ENCODE measurements at places on chromosomes 7 and 10. TPM values are rescaled to one million over a fixed set of nuclear protein-coding genes. Genes with fewer than 3 reads are reported as not detected.
A peak's percentile ranks its signal among the peaks of the same experiment; 100 is the strongest.

The POM121C gene
- 38.5 TPM for total RNA-seq

The DNAJC9 gene
- 12.4 TPM for total RNA-seq

The ANKIB1 gene
- total RNA-seq, result 50.1 TPM

The RNF133 gene
- 1.2 TPM for total RNA-seq

The IFIT2 gene
- total RNA-seq, result 47.2 TPM

The NRG3 gene
- total RNA-seq, result 2.3 TPM

The MSRB2 gene
- total RNA-seq, result 27.1 TPM

DNA sequence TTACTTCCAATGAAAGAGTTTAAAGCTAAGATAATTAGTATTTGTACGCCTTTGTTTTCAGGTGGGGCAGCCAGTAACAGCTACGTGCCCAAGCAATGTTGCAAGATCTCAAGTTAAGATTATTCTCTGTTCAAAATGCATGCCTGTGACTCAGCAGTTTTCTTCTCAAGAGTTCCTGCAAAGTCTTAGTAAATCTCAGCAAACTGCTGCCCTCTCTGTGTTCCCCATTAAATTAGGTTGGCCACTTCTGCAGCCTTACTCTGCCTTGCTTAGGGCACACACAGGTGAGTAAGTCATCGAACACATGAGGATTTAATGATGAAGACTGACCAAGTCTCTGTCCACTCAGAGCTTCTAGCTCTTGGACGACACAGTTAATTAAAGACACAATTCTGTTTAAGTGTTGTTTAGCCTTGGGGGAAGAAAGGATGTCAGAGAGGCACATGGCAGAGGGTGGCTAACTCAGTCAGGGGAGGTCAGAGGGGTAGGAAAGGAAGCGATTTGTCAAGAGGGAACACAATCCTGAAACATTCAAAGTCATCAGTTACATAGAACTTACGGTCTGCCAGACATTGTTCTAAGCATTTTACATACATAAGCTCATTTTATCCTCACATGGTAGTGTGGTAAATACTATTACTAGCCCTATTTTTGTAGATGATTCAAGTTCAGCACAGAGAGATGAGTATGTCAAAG, 20.2 kb upstream of the SLC35G1 start:
- H3K27ac ChIP-seq, result no peak overlapping the region
- DNase-seq, result no peak
- no peak overlapping the region for H3K4me3 ChIP-seq
- no peaks in the 10 kb centered on the region for H3K36me3 ChIP-seq
- no peaks in the 10 kb centered on the region for H3K4me1 ChIP-seq
- no peaks in the 10 kb centered on the region for H3K27me3 ChIP-seq

- peak; percentile 68 for DNase-seq
- H3K4me3 ChIP-seq, result peak overlapping the region; percentile 76
- H3K27ac ChIP-seq, result peak overlapping the region; percentile 94
- no peaks in the 10 kb centered on the region for H3K36me3 ChIP-seq
- H3K27me3 ChIP-seq, result no peaks in the 10 kb centered on the region
Measured at GRCh38 chr7:79454361-79454960, 994 bp upstream of the MAGI2 start.

DNA sequence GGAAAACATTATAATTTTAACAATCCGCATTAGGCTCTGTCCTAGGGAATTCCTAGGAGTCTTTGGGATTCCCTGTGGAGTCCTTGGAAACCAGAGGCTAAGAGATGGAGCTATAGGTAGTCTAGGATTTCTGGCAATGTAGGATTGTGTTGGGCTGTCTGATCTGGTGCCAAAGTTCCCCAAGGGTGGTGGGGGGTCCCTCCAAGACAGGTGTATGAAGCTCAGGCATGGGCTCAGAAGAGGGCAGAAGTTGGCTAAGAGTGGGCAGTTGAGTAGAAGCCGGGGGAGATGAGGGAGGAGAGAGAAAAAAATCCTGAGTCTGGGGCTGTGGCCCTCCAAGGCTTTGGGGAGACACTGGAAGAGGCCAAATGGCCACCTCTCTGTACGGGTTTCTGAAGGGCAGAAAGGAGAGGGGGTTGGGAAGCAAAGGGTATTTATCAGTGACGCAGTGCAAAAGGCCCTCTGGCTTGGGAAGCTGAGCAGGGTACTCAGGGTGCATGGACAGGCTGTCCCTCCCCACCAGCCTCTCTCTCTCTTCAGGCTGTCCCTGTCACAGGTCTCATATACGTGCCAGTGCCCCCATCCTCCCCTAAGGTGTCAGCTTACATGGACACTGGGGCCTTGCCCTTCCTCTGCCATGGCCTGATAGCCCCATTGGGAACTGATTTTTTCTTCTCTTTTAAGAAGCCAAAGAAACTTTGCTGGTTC, 929 bp downstream of the HOXA6 start:
- no peak for DNase-seq
- H3K4me1 ChIP-seq, result peaks cover 15% of the 10 kb centered on the region
- H3K36me3 ChIP-seq, result no peaks in the 10 kb centered on the region
- H3K27ac ChIP-seq, result peak overlapping the region; percentile 88
- peak overlapping the region; percentile 70 for H3K4me3 ChIP-seq

DNA sequence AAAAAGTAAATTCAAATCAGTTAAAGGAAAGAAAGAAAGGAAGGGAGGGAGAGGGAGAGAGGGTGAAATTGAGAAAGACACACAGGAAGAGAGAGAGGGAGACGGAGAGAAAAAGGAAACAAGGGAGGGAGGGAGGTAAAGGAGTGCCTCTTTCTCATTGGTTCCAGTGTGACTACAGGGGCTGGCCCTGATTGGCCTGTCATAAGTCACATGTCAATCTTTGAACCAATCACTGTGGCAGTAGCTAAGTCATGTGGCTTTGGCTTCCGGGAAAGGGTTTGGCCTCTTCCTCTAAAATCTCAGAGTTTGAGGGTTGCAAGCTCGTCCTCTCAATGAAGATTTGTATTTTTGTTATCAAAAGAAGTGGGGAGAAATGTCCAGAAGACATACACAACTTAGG, 150.2 kb downstream of the RAB11FIP2 start:
- no peak overlapping the region for H3K27ac ChIP-seq
- no peaks in the 10 kb centered on the region for H3K36me3 ChIP-seq
- H3K4me1 ChIP-seq, result no peaks in the 10 kb centered on the region
- H3K27me3 ChIP-seq, result peaks cover 3% of the 10 kb centered on the region
- DNase-seq, result no peak

GRCh38 chr10:128048819-128049210, 77.4 kb downstream of the MKI67 start:
- H3K4me1 ChIP-seq, result peaks cover 31% of the 10 kb centered on the region
- DNase-seq, result no peak
- H3K4me3 ChIP-seq, result peak overlapping the region; percentile 52
- H3K27me3 ChIP-seq, result no peaks in the 10 kb centered on the region
- peak overlapping the region; percentile 83 for H3K27ac ChIP-seq
- H3K36me3 ChIP-seq, result peaks cover 11% of the 10 kb centered on the region

- H3K27ac ChIP-seq, result no peak overlapping the region
- H3K27me3 ChIP-seq, result no peaks in the 10 kb centered on the region
- no peak for DNase-seq
- H3K4me3 ChIP-seq, result no peak overlapping the region
- peaks cover 10% of the 10 kb centered on the region for H3K36me3 ChIP-seq
Measured at GRCh38 chr7:96686305-96686704, 23.3 kb downstream of the SEM1 start.

DNA sequence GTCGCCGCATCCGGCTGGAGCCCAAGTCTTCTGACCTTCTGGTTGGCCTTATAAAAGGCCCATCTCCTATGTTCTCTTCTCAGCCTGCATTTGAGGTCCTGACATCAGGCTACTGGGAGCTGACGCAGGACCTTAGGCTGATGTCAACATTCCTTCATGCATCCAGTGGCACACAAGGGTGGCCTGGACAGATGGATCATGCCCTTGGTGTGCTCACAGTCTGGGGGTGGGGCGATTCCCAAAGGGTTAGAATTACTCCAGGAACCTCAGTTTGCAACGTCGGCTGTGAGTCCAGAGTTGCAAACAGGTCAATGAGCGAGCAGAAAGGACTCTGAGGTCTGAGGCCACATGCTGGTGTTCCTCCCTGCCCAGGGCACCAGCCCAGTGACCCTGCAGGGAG, 8.2 kb upstream of the CLIP2 start:
- no peaks in the 10 kb centered on the region for H3K36me3 ChIP-seq
- H3K27me3 ChIP-seq, result no peaks in the 10 kb centered on the region
- H3K27ac ChIP-seq, result no peak overlapping the region
- peaks cover 9% of the 10 kb centered on the region for H3K4me1 ChIP-seq
- H3K4me3 ChIP-seq, result no peak overlapping the region

DNA sequence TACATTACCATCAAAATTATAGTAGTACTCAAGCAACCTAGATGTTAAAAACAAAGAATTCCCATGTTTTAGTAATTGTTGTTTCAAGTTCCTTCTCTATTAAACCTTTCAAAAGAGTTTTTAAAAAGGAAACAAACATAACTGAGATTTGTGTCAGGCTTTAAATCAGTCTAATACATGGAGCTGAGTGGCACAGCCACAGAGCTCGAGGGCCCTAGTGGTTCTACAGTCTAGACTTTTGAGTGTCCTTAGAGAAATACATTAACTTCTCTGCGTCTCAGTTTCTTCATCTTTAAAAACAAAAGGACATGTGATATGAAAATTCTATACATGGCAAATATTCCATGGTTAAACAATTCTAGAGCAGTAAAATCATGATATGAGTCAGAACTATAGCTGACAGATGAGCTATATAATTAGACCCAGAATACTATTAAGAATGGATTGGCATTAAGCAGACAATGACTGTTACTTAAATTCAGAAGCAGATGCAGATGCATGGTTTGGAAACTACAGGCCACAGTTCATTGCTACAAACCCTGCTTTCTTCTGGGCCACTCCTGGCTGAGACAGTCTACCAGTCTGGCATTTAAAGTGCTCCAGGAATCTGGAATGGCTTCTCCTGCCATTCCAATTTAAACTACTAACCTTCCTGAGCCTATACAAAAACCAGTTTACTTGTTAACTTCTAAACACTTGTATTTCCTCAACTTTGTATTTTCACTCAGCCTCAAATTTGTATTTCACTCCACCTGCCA, 77.4 kb downstream of the EPC1 start:
- no peak for DNase-seq
- H3K4me3 ChIP-seq, result no peak overlapping the region
- H3K27ac ChIP-seq, result no peak overlapping the region

DNA sequence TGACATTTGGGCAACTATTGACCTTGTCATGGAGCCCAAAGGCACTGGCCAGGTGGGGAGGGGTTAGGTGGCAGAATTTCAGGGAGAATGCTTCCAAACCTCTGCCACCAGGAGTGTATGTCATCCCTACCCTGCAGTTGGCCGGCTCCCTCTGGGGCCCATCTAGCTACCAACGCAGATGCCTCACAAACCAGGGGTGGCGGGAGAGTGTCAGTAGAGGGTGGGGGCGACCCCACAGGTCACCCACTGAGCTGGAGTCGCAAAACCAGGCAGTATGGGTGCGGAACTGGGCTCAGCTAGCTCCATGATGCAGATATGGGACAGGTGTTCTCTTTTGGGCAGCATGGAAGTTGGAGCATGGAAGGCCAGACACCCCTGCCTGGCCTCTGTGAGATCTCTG, 51.4 kb downstream of the FAM241B start:
- H3K27ac ChIP-seq, result no peak overlapping the region
- no peak overlapping the region for H3K4me3 ChIP-seq
- H3K27me3 ChIP-seq, result no peaks in the 10 kb centered on the region
- no peaks in the 10 kb centered on the region for H3K36me3 ChIP-seq

- DNase-seq, result no peak
- no peaks in the 10 kb centered on the region for H3K4me1 ChIP-seq
- H3K27ac ChIP-seq, result no peak overlapping the region
Measured at GRCh38 chr10:111756217-111757061, 427.1 kb downstream of the GPAM start.

- peak overlapping the region; percentile 94 for H3K27ac ChIP-seq
- peaks cover 26% of the 10 kb centered on the region for H3K36me3 ChIP-seq
- peak; percentile 92 for DNase-seq
- peaks cover 13% of the 10 kb centered on the region for H3K4me1 ChIP-seq
- no peaks in the 10 kb centered on the region for H3K27me3 ChIP-seq
- H3K4me3 ChIP-seq, result peak overlapping the region; percentile 89
Measured at GRCh38 chr10:101031796-101032636, 982 bp downstream of the SFXN3 start.

- H3K4me1 ChIP-seq, result no peaks in the 10 kb centered on the region
- H3K27me3 ChIP-seq, result no peaks in the 10 kb centered on the region
- H3K36me3 ChIP-seq, result no peaks in the 10 kb centered on the region
- DNase-seq, result no peak
- H3K27ac ChIP-seq, result no peak overlapping the region
Measured at GRCh38 chr7:143906895-143907294, 4.9 kb upstream of the TCAF1 start.

DNA sequence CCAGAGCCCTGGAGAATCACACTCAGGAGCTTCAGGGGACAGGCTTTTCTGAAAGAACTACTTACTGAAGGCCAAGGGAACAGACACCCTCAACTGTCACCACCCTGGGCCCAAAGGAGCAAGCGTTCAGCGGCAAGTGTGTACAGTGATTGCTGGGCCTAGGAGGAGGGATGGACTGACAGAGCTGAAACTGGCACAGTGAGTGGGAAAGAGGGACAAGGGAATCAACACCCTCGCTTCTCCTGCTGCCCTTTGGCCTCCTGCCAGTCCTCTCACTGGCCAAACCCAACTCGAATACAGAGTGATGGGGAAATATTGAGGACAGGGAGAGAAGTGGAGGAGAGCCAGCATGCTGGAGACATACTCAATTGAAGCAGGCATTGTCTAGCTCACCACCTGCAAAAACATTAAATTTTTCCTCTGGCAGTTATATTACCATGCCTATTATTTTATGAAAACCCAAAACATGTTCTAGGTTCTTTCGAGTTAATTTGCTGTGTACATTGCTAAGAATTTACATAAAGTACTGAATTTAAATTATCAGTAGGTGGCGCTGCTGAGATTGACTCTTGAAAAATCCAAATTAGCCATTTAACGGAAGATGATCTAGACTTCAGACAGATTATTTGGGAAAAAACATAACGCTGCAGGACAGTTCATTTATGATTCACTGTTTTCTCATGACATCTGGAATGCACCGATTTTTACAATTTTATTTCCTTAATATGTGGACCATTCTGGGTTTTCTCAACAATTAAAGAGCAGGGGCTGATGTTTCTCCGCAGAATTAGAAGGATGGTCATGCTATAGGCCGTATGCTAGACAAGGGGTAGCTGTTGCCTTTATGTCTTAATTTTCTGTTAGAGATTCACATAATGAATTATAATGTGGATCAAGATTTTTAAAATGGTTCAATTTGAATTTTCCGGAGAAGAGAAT, 14.7 kb upstream of the TMEM236 start:
- H3K27me3 ChIP-seq, result no peaks in the 10 kb centered on the region
- DNase-seq, result no peak
- no peak overlapping the region for H3K27ac ChIP-seq
- H3K4me3 ChIP-seq, result no peak overlapping the region
- H3K4me1 ChIP-seq, result peaks cover 3% of the 10 kb centered on the region

GRCh38 chr7:151705636-151706276, 171.2 kb downstream of the PRKAG2 start:
- H3K27ac ChIP-seq, result no peak overlapping the region
- no peaks in the 10 kb centered on the region for H3K36me3 ChIP-seq
- H3K4me3 ChIP-seq, result no peak overlapping the region
- peaks cover 15% of the 10 kb centered on the region for H3K4me1 ChIP-seq

- no peak overlapping the region for H3K4me3 ChIP-seq
- H3K36me3 ChIP-seq, result no peaks in the 10 kb centered on the region
- no peak for DNase-seq
- no peak overlapping the region for H3K27ac ChIP-seq
Measured at GRCh38 chr10:49655099-49655498, 24.4 kb upstream of the C10orf53 start.

- H3K4me3 ChIP-seq, result peak overlapping the region; percentile 67
- H3K36me3 ChIP-seq, result no peaks in the 10 kb centered on the region
- peaks cover 6% of the 10 kb centered on the region for H3K4me1 ChIP-seq
- no peaks in the 10 kb centered on the region for H3K27me3 ChIP-seq
- peak overlapping the region; percentile 86 for H3K27ac ChIP-seq
Measured at GRCh38 chr10:50990568-50991455, 83.5 kb upstream of the PRKG1 start.

Data from upper lobe of right lung (tissue), 1 donor.